T-helper 2 cell (primary cell): ENCODE measurements at places on chromosomes 11 and 22.

GRCh38 chr22:44592126-44592823 lies 94.2 kb upstream of the RTL6 start:
- no peak for DNase-seq

GRCh38 chr11:92580908-92581307 lies 356.3 kb downstream of the FAT3 start:
- DNase-seq, result no peak

DNA sequence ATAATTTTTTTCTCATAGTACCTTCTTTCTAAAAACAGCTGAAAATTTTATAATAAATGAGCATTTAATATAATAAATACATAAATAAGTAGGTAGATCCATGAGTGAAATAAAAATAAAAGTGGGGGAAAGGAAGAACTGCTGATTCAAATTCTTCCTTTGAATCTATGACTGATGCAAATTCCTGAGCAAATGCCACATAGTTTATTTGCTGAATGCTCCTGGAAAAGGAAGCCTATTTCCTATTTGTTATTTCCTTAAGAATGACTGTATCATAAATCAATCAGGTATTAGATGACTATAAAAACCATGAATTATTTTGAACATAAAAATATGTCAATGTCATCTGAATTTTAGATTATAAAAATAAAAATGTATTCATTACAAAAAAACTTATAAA lies 16.6 kb downstream of the BTBD10 start:
- DNase-seq, result no peak

DNA sequence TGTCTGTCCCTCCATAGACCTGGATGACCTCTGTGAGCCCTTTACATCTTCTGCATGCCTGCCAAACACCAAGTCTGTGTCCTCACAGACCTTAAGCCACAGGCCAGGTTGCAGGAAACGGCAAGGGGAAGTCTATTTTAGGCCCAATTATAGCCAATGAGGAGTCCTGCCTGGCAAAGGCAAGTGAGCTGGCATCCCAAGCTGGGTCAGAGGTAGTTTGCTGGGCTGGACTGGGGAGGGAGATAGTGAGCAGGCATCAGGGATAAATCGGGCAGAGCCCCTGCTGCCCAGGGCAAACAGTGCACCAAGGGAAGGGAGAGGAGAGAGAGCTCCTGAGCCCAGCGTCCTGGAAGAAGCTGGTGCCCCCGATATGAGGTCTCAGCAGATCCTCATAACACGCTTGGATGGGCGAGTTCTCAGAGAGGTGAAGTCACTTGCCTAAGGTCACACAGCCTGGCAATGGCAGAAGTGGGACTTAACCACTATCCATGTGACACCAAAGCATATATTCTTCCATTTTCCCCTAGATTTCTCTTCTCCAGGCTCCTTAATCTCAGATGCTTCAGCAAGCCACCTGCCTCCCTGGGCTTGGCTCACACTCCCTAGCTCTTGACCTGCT lies 3.7 kb upstream of the RELT start:
- DNase-seq, result no peak
